Skeletal muscle tissue (tissue), 5 donors: ENCODE measurements at places on chromosomes 1 and 21. TPM values are rescaled to one million over a fixed set of nuclear protein-coding genes. Genes with fewer than 3 reads are reported as not detected.

CACHD1 gene
- total RNA-seq = 12.5 TPM

CNIH3 gene
- total RNA-seq = 4.2 TPM

ZC3H12A gene
- 1.0 TPM for total RNA-seq

P3R3URF gene
- total RNA-seq = not detected

OR10Z1 gene
- not detected for total RNA-seq

LYPD8 gene
- not detected for total RNA-seq

BCAN gene
- total RNA-seq = under 0.01 TPM

TEDDM1 gene
- not detected for total RNA-seq

F3 gene
- 1.6 TPM for total RNA-seq

ADGRL4 gene
- 15.7 TPM for total RNA-seq

LCE3E gene
- not detected for total RNA-seq

NUDT4B gene
- total RNA-seq = 1.0 TPM

SIM2 gene
- total RNA-seq = 3.1 TPM

WNT2B gene
- total RNA-seq = 6.3 TPM

ASTN1 gene
- total RNA-seq = 3.7 TPM
